ENCODE measurements at places on chromosomes 7 and 10.

GRCh38 chr10:87750001-87750671 lies 67.9 kb downstream of the ATAD1 start:
- DNase-seq, result no peak

DNA sequence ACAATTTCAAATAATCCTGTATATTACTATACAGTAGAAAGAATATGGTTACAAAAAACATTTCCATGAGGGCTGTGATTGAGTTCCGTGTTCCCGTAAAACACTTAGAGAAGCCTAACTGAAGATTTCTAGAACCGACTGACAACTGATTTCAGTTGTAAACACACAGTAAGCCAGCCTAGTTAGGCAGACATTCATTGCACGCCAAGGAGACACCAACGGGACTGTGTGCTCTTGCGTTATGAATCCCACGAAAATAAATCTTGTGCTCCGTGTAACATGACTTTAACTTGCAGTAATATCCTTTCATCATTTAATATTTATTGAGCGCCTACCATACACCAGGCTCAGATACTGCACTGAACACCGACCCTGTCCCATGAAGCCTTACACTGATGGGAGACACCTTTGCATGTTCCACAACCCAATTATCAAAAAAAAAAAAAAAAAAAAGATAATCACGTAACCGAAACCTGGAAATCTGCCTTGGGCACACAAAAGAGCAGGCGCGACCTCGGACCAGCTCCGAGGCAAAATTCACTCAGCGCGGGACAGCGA lies 420 bp upstream of the KLHL7 start:
- no peak for DNase-seq

DNA sequence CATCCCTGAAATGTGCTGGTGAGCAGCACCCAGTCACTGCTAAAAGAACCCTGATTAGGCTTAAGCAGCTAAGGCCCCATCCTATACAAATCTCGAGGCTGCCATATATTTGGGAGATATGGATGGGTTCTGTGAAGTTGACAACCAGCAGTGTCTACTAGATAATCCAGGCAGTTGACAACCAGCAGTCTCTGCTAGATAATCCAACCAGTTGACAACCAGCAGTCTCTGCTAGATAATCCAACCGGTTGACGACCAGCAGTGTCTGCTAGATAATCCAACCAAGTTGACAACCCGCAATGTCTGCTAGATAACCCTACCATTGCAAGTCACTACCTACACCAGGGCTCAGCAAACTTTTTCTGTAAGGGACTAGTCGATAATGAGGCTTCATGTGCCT lies 58.3 kb upstream of the KDM7A start:
- DNase-seq, result no peak

GRCh38 chr7:101702362-101702850 lies 73.3 kb upstream of the MYL10 start:
- DNase-seq, result no peak

Data from stimulated activated CD4-positive, alpha-beta T cell treated with anti-CD3 and anti-CD28 coated beads, Interleukin-4, amount 100 ng/mL, for 48 hours (primary cell).